Thoracic aorta (tissue), 2 donors: ENCODE measurements at places on chromosomes 2 and 18. TPM values are rescaled to one million over a fixed set of nuclear protein-coding genes. Genes with fewer than 3 reads are reported as not detected.

DNA sequence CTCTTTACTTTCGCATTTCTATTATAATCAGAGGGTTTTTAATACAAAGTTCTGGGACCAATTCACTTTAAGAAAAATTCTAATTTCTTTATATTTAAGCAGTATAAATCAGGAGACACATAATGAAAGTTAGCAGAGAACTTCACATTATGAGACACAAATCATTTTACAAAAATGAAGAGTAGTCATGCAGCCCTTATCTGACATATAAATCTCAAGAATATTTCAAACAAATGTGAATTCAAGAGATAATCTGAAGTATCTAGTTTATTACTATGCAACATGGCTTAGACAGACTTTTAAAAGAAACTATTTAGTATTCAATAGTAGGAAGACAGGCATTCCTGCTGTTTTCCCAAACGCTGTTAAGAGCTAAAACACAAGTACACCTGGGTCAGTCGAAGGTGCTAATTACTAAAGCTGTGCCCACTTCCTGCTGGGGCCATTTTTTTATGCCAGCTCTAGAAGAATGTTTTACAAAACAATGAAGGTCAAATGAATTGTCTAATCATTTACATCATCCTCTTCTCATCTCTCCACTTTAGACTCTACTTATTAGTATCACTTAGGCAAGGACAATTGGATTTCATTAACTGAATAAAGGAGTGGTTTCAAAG, 40.2 kb downstream of the CWC22 start:
- peaks cover 6% of the 10 kb centered on the region for H3K4me1 ChIP-seq
- H3K4me3 ChIP-seq: no peak overlapping the region
- peaks cover 10% of the 10 kb centered on the region for H3K36me3 ChIP-seq

Gene NOSTRIN
- 18.3 TPM for total RNA-seq

Gene AP1S3
- total RNA-seq: 0.95 TPM

GRCh38 chr18:48122376-48122775, 191.9 kb upstream of the SMAD2 start:
- no peaks in the 10 kb centered on the region for H3K27me3 ChIP-seq
- no peak overlapping the region for H3K27ac ChIP-seq
- no peaks in the 10 kb centered on the region for H3K4me1 ChIP-seq
- H3K4me3 ChIP-seq: no peak overlapping the region
- no peak for DNase-seq

DNA sequence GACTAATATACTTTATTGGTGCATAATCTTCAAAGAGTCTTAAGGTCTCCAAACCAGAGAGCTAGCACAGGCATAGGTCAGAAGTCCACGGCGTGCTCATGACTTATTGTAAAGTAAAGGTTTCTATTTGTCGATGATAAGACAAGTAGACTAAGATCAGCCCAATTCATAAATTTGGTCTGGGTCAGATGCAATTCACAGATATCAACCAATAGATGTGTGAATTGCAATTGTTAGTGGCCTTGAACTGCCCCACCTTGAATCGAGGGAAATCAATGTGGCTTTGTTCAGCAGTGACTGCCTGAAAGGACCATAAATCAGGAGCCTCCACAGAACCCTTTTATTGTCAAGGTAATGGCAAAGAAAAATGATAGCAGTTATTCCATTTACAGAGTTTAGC, 39.1 kb upstream of the CPS1 start:
- H3K27me3 ChIP-seq: no peaks in the 10 kb centered on the region
- no peaks in the 10 kb centered on the region for H3K4me1 ChIP-seq
- no peak overlapping the region for H3K4me3 ChIP-seq
- H3K27ac ChIP-seq: no peak overlapping the region

DNA sequence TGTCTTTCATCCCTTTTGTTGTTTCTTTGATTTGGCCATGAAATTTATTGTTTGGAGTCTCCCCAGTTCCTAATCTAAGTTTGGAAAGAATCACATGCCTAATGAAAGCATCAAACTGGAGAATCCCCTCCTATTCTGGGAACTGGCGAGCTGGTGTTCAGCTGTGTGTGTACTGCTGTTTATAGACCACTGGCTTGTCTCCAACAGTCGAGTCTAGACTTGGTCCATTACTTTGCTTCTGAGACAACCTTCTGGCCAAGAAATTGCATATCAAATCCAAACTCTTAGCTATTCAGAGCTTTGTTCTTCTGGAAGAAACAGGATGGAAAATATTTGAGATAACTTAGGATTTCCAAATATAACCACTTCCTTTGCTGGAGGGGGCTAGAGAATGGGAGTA, 111.5 kb upstream of the THSD7B start:
- peak overlapping the region; percentile 80 for H3K27ac ChIP-seq
- no peaks in the 10 kb centered on the region for H3K27me3 ChIP-seq
- peak; percentile 74 for DNase-seq
- no peaks in the 10 kb centered on the region for H3K36me3 ChIP-seq

- H3K4me3 ChIP-seq: no peak overlapping the region
- no peaks in the 10 kb centered on the region for H3K27me3 ChIP-seq
- no peaks in the 10 kb centered on the region for H3K36me3 ChIP-seq
- peaks cover 73% of the 10 kb centered on the region for H3K4me1 ChIP-seq
- no peak overlapping the region for H3K27ac ChIP-seq
- DNase-seq: no peak
Observed at GRCh38 chr2:96203130-96204028, 5.2 kb downstream of the STARD7 start.

Gene CHRNA1
- not detected for total RNA-seq

- no peak for DNase-seq
- no peaks in the 10 kb centered on the region for H3K27me3 ChIP-seq
- H3K4me3 ChIP-seq: no peak overlapping the region
- no peak overlapping the region for H3K27ac ChIP-seq
Observed at GRCh38 chr2:8495189-8495989, 186.5 kb upstream of the ID2 start.

Gene AMER3
- not detected for total RNA-seq

GRCh38 chr2:127069003-127069402, 38.0 kb downstream of the BIN1 start:
- no peak overlapping the region for H3K27ac ChIP-seq
- peaks cover 17% of the 10 kb centered on the region for H3K4me1 ChIP-seq
- no peaks in the 10 kb centered on the region for H3K36me3 ChIP-seq
- no peaks in the 10 kb centered on the region for H3K27me3 ChIP-seq
- no peak overlapping the region for H3K4me3 ChIP-seq

DNA sequence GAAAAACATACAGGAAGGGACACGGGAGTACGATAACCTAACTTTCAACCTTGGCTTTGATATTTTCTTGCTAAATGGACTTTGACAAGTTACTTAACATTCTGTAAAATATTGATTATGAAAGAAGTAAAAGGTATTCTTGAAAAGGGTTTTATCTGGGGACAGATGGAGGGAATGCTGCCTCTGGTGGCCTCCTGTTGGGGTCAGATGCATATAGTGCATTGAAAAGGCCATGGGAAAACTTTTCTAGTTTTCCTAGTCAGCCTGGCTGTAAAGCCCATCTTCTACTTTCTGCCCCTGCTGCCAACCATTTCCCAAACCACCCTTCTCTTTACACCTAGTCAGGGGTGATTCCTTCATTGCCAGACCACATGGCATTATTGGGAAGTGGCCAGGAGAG, 22.2 kb upstream of the MSTN start:
- H3K4me3 ChIP-seq: no peak overlapping the region
- no peaks in the 10 kb centered on the region for H3K27me3 ChIP-seq
- H3K4me1 ChIP-seq: no peaks in the 10 kb centered on the region
- no peak for DNase-seq

Gene ZC3H6
- total RNA-seq: 10.6 TPM

Gene CAPN14
- 0.14 TPM for total RNA-seq

Gene TXNDC2
- 0.35 TPM for total RNA-seq

Gene CABLES1
- 25.7 TPM for total RNA-seq

DNA sequence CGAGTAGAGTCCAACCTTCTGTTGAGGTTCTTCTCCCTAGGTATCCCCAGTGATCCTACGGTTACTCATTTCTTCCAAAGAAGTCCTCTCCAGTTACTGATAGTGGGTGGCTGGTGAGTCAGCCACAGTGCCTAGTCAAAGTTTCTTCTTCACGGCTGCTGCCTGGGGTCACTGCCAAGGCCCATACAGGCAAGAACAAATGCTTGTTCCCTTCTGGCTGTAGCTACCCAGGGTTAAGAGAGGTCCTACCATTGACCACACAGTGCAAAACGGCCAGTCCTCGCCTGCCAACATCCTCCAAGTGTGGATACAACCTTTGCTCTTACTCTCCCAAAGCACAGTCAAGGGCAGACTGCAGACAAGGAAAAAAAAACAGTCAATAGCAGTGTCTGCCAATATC, 2.9 kb upstream of the PTPN4 start:
- no peak overlapping the region for H3K27ac ChIP-seq
- H3K27me3 ChIP-seq: no peaks in the 10 kb centered on the region
- H3K4me3 ChIP-seq: no peak overlapping the region
- H3K4me1 ChIP-seq: peaks cover 9% of the 10 kb centered on the region
- peak; percentile 18 for DNase-seq

DNA sequence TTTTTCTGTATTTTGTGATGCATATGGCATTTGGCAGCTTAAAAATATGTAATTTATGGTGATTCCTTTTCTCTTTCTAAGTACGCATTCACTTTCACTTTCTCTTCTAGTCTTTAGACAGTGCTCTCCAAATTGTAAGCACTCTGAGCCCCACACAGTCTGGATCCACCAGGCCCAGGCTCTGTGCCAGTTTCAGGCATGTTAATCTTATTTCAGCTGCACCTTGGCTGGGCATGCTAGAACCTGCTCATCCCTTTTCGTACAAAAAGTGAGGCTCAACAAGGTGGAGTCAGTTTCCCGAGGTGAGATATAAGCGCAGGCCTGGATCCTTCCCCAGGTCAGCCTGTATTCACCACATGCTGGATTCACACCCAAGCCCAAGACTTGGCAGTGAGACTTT, 203.9 kb downstream of the MTX2 start:
- DNase-seq: no peak
- no peaks in the 10 kb centered on the region for H3K27me3 ChIP-seq
- H3K4me1 ChIP-seq: no peaks in the 10 kb centered on the region
- no peak overlapping the region for H3K27ac ChIP-seq
- H3K4me3 ChIP-seq: peak overlapping the region; percentile 6
- no peaks in the 10 kb centered on the region for H3K36me3 ChIP-seq
